Hematopoietic multipotent progenitor cell treated with erythropoietin and hydrocortisone succinate and interleukin-3 and kit ligand, for 8 days (in vitro differentiated cells): ENCODE measurements at places on chromosomes 6 and 20.

DNA sequence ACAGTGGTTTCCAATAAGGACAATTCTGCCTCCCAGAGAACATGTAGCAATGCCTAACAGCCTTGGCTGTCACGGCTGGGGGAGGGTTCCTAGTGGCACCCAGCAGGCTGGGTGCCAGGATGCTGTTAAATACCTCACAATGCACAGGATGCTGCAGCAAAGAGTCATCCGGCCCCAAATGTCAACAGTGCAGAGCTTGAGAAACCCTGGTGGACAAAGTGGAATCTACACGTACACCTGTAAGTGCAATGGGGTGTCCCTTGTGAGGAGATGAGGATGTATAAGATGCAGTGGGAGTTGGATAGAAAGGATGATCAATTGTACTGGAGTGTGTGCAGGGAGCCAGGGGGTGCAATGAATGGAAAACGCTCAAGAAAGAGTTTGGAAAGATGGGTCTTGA lies 142.4 kb downstream of the FNDC1 start:
- no peak for DNase-seq

DNA sequence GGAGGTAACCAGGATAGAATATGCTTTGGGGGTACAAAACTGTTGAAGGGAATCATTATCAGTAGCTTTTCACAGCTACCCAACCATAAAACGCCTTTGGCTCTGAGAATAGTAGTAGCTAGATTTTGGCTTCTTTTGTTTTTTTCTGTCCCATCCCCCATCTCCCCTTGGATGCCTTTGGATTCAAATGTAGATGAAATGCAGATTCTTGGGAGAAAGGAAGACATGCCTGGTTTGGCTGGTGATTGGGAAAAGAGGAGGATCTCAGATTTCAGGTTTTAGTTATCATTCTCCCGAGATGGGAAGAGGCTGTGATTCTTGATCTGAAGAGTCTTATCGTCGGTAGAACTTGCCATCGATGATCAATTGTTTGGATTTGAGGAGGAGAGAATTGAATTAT lies 3.5 kb upstream of the CDYL start:
- DNase-seq: no peak

DNA sequence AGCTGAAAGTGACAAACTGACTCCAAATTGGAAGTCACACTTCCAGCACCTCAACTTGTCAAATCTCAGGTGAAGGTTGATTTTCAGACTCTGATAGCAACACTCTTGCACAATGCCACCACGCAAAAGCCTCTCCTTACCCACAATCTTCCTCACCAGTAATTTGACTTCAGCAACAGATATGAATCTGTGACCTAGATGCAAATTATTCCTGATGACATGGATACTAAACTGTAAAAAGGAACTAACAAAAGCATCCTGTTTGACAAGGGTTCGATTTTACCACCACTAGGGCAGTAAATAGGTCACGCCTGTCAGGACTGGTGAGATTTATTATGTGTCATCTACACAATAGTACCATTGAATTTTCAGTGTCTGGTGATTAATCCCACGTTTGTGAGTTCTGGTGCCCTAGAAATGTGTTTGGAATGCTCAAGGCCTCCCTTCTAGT lies 134.4 kb upstream of the COL21A1 start:
- no peak for DNase-seq

DNA sequence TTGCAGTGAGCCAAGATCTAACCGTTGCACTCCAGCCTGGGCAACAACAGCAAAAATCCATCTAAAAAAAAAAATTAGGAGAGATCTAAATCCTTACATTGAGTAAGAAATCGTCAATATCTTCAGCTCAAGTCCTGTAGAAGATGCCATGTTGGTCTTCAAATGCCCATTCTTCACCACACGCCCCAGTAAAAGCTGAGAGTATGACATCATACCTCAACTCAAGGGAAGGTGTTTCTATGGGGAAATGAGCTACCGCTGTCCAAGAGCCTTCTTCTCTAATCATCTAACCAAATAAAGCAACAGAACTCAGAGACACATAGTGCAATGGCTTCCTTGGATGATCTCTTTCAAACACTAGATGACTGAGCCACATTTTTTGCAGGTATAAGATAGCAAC lies 2.5 kb upstream of the ZC3H12D start:
- no peak for DNase-seq

DNA sequence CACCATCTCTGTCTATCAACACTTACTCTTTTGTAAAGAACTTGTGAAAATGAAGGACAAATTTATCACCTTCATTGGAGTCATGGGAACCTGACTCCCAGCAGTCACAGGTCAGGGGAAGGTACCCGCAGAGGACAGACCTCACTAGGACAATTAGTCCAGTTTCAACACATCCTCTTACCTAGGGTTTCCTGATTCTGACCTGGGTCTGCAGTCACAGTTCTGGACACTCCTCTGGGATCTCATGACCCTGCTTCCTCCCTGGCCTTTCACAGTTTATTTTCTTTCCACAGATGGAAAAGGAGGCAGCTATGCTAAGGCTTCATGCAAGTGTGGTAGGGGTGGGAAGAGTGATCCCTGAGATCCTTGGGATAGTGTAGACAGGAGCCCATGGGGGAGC lies 15.7 kb downstream of the HLA-A start:
- no peak for DNase-seq

DNA sequence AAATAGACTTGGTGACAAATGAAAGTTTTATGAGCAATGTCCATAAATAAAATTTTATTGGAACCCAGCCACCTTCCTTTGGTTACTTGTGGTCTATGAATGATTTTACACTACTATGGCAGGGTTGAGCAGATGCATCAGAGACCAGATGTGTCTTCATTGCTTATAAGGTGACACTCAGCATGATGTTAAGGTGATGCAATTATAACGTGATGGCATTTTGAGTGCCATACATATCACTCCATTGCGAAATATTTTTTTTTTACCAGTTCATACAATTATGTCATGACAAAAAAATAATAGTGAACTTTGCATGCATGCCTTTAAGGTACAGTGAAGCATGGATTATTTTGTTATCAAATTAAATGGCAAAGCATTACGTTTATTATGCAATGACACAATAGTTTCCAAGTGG lies 96.0 kb downstream of the ADTRP start:
- no peak for DNase-seq

DNA sequence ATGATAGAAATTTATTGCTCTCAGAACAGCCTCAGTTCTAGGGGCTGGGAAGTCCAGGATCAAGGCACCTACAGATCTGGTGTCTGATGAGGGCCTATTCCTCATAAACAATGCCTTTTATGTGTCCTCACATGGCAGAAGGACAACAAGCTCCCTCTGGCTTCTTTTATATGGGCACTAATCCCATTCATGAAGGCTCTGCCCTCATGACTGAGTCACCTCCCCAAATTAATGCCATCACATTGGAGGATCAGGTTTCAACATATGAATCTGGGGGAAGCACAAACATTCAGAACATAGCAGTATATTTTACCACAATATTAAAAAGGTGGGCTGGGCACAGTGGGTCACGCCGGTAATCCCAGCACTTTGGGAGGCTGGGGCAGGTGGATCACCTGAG lies 58.5 kb upstream of the CCN6 start:
- DNase-seq: no peak

DNA sequence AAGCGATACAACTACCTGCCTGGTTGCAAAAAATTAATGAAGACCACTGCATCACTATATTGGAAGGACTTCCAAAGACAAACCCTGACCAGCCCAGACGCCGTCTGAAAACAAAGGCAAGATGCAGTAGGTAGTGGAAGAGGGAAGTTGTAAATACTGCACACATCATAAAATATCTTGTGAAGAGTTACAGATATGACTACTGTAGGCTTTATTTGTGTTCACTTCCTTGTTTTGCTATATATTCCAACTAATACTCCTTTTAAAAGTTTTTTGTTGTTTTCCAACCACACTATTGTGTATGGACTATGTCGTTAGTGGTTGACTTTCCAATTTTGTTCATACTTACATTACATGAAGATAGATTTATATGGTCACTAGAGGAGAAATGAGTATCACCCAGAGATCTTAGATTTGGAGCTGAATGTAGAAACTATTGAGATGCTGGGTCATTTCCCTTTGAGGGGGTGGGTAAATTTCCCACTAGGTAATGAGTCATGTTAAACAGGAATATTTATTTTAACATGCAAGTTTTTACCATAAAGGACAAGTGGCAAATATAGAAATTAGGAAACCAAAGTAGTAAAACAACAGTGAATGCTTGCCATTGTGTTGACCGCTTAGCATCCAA lies 16.6 kb upstream of the TXLNB start:
- no peak for DNase-seq

GRCh38 chr6:53294095-53294494 lies 54.7 kb downstream of the ELOVL5 start:
- no peak for DNase-seq

DNA sequence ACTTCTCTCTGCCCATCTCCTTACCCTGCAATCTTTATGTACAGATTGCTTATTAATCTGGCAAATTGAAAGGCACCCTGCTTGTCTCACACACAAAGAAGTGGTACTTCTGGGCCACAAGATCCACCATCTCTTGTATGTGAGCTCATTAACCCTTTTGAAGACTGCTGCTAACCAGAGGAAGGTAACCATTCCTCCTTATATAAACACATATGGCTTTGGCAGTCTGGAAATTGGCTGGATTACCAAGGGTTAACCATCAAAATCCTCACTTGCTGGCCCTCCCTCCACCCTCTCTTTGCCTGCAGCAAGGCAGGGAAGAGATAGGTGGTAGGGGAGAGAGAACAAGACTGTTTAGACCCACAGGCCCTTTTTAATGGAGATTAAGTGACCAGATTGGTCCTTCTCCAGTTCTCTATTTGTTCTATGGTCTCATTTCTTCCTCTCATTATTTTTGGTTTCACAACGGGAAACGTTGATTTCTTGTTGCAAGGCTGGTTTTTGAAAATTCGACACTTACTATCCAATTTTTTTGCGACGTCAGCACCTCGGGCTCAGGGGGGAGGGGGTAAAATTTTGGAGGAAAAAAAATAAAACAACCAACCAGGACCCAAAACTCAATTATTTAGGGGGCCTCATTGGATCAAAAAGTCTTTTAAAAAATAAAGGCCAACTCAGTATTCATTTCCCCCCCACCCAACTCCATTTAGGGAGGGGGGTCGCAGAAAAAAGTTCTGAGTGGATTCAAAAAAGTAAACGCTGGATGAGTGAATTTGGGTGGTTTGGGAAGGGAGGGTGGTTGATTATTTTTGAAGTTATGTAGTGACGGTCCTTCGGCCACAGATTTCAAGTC lies 859 bp downstream of the PPP1R10 start:
- DNase-seq: peak; percentile 74

- no peak for DNase-seq
Measured at GRCh38 chr6:31568537-31568961, 3.5 kb upstream of the LTA start.

- no peak for DNase-seq
Measured at GRCh38 chr6:90907931-90908655, 321.2 kb upstream of the MAP3K7 start.

DNA sequence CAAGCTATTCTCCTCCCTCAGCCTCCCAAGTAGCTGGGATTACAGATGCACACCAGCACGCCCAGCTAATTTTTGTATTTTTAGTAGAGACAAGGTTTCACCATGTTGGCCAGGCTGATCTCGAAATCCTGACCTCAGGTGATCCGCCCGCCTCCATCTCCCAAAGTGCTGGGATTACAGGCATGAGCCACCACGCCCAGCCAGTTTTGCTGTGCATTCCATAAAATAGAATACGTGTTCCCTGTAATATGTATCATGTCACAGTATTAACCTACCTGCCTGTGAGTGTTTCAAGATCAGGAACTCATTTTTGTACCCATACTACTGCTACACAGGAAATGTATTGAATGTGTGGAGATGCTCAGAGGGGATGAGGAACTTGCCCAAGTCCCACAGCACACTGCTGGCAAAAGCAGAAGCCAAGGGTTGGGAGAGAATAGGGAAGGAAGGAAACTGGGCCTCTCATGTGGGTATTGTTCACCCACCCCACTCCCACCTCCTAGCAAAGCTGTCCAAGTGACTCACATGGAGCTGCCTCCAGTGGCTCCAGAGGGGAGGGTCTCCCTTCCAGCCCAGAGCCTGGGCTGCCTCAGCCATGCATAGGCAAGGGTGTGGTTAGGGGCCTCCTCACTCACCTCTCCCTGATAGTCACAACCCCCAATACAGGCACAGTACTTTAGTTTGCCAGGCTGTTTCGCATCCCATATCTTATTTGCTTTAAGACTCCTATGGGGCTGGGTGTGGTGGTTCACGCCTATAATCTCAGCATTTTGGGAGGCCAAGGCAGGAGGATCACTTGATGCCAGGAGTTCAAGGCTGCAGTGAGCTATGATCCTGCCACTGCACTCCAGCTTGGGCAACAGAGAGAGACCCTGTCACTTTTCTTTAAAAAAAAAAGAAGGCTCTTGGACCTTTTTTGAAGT lies 9.4 kb downstream of the HM13 start:
- DNase-seq: no peak

DNA sequence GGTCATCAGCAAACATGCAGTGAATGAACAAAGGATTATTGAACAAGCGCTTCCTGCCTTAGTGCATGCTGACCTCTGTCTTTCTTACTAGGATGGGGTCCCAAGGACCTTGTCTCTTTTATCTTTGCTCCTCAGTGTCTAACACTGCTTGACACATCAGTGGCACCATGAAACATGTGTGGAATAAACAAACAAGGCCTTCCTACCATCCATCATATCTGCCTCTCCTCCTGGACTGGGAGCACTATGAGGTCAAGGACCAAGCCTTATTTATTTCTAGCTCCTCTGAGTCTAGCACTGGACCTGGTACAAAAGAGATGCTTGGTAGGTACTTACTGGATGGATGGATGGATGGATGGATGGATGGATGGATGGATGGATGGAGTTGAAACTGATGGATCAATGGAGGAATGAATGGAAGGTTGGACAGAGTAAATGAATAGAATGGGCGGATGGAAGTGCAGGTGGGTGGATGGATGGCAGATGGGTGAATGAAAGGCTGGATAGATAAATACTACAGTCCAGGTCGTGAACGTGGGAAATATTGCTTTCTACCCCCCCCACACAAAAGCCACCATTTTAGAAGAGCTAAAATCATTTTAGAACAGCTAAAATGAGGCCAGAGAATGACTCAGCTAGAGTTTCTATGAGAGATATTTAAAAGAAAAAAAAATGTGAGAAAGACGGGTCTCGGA lies 104.1 kb upstream of the PTPN1 start:
- no peak for DNase-seq

DNA sequence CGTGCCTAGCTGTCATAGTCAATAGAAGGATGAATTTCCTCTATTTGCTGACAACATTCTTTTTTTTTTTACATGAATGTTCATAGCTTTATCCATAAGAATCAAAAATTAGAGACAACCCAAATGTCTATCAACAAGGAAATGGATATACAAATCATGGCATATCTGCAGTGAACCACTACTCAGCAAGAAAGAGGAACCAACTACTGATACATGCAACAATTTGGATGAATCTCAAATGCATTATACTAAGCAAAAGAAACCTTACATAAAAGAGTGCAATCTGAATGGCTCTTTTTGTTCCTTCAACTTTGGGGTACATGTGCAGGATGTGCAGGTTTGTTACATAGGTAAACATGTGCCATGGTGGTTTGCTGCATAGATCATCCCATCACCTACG lies 17.7 kb upstream of the MCM9 start:
- no peak for DNase-seq

DNA sequence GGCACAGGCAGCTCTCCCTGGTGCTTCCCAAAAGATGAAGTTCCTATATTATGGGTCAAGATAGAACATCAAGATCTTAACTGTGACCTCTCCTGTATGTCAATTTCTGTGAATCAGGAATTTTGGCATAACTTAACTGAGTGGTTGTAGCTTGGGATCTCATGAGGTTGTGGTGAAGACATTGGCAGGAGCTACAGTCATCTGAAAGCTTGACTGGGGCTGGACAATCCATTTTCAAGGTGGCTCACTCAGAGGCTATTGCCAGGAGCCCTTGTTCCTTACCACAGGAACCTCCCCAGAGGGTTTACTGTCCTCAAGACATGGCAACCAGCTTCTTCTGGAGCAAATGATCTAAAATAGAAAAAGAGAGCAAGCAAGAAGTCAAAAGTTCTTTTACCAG lies 252.2 kb downstream of the ADGB start:
- DNase-seq: no peak
